ENCODE measurements at places on chromosomes 3 and 15. TPM values are rescaled to one million over a fixed set of nuclear protein-coding genes. Genes with fewer than 3 reads are reported as not detected.

DNA sequence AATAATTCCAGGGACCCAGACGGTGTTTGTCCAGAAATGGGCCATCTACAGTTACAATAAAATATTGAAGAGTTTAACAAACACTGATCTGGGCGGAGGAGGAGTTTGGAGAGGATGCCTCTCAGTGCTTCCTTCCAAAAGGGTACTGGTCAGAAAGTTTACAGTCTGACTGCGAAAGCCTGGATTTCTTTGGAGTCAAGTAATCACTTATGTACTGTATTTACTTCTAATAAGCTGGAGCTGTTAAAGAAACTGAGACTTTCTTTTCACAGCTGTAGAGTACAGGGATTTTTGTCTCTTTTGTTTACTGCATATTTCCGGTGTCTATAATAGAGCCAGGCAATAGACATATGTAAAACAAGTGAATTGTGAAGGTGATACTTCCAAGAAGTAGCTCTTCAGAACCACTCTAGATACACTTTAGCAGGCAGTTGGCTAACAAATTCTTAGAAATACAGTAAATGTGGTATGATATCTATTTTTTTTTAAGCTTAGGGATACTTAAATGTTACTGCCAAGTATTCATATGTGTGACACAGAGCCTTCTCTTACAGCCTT, 22.1 kb upstream of the NEO1 start:
- DNase-seq = no peak

GRCh38 chr15:72203507-72203837, 5.9 kb upstream of the GRAMD2A start:
- DNase-seq = peak; percentile 63

The TRH gene
- not detected for total RNA-seq

The IL17RB gene
- total RNA-seq = 0.81 TPM
